Pons (tissue), 1 donor: ENCODE measurements at places on chromosomes 3 and 15.

DNA sequence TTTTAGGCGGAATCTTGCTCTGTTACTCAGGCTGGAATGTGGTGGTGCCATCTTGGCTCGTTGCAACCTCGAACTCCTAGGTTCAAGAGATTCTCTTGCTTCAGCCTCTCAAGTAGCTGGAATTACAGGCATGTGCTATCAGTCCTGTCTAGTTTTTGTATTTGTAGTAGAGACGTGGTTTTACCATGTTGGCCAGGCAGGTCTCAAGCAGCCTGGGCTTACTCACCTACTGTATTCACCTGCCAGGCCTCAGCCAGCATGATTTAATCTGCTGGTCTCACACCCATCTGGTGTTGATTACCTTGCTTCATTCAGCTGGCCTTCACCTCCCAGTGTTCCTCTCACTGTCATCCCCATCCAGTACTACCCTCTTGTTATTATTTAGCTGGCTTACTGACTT, 102.0 kb downstream of the IL12A start:
- DNase-seq = no peak

- DNase-seq = peak; percentile 24
Measured at GRCh38 chr3:155737844-155738460, 6.9 kb downstream of the PLCH1 start.

DNA sequence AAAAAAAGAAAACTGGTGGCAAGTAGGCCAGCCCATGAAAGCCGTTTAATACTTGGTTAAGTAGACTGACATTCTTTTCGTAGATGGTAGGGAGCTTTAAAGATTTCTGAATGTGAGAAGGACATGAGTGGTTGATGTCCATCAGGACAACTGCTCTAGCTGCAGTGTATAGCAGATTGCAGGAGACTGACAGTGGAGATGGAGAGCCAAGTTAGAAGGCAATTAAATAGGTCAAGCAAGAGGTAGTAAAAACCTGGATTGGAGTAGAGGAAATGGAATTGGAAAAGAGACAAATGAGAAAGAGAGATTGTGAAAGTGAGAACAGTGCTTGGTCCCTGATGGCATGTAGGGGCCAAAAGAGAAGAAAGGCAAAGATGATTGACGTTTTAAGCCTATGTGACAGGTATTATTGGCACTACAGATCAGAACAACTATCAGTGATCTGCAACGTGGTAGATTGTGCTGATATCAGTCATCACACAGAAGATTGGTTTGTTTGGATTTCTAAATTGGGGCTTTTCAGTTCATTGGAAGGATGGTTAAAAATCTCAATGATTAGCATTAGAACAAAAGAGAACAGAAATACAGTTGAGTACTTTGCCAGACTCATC, 74.0 kb downstream of the CNTN4 start:
- DNase-seq = no peak

- no peak for DNase-seq
Measured at GRCh38 chr3:55647063-55647462, 160.0 kb upstream of the WNT5A start.

DNA sequence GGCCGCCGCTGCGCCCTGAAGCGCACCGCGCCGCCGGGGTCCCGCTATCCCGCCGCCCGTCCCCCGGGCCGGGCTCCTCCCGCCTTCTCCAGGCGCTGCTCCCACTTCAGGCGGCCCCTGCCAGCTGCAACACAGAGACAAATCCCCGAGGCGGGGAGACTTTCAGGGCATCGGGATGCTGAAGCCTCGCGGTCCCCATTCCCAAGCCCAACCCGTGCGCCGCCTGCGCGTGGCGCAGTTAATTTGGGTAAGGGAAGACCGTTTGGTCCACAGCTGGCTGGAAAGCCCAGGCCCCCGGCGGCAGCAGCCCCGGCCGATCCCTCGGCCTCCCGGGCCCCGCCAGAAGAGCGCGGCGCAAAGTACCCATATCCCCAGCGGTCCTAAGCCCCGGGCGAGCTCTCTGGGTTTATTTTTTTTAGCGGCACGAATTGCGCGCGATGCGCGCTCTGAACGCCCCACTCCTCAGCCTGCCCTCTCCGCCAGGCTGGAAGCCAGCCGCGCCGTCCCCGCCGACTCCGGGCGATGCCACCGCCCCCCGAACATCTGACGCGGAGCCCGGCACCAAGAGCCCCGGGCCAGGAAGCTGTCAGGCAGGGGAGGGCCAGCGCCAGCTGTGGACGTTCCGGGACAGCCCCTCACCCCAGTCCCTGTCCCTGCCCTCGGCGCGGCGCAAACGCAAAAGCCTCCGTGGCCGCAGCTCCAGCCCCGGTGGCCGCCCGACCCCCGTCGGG, 517 bp downstream of the FBN1 start:
- DNase-seq = peak; percentile 69

DNA sequence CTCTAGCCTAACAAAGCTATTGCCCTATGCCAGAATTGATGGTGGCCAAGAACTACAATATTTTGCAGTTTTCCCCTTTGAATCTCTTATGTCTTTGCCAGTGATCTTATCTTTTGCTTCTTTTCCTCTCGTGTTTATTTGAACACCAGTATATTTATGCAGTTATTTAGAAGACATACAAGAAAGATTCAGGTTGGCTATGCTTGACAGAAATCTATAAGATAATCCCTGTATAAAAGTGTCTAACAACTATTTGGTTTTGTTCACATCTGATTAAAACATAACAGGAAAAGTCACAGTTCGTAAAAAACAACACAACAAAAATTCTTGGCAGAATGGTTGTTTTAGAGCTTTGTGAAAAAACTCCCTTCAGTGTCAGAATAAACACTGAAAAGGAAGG, 63.7 kb downstream of the SEMA6D start:
- no peak for DNase-seq

DNA sequence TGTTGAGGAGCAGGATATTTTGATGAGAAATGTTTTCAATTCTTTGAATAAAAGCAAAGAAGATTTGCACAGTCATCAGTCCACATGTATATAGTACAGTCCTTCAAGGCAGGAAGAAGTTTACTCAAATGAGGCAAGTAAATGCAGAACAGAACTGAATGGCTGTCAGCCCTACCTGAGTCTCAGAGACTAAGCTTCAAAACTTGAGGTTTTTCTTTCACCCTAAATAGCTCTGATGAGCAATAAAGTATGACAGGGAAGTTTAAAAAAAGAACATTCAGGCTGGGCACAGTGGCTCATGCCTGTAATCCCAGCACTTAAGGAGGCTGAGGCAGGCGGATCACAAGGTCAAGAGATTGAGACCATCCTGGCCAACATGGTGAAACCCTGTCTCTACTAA, 232.5 kb downstream of the SUCLG2 start:
- no peak for DNase-seq

GRCh38 chr3:190533511-190534281, 19.8 kb downstream of the IL1RAP start:
- peak; percentile 89 for DNase-seq

GRCh38 chr3:171049861-171050444, 23.4 kb upstream of the SLC2A2 start:
- DNase-seq = peak; percentile 76

DNA sequence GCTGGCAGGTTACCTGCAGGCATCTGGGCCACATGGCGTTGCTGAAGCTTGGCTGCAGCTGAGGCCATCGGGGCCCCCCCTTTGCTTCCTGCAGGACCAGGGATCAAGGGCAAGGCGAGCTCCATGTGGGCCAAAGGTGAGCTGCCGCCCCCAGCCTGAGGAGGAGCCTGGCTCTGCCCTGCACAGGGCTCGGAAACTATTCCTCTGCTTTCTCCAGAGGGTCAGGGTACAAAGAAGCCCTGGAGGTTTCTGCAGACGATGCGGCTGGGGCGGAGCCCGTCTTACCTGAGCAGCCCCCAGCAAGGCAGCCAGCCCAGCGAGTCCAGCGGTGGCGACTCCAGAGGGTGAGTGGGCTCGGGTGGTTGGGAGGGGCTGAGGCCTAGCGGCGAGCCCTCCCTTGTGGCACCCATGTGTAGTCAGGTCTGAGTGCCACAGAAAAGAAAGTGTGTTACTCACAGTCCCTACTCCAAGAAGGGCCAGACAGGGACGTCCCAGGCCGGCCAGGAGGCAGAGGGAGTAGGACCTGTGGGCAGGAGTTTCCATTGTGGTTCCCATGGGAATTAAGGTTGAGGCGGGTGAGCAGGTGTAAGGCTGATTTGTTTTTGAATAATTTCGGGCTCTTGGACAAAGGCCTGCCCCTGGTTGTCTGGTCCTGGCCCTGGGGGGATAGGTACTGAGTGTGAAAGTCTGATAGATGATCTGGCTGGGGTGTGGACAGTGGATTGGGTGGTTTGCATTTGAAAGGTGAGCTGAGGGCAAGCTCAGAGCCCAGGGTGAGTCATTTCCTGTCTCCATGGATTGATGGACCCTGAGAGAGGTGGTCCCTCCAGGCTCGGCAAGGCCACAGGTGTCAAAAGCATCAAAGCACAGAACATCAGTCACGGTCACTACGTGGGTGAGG, 25.4 kb downstream of the CFAP100 start:
- DNase-seq = no peak

GRCh38 chr3:133404920-133405319, 5.1 kb downstream of the BFSP2 start:
- peak; percentile 37 for DNase-seq

DNA sequence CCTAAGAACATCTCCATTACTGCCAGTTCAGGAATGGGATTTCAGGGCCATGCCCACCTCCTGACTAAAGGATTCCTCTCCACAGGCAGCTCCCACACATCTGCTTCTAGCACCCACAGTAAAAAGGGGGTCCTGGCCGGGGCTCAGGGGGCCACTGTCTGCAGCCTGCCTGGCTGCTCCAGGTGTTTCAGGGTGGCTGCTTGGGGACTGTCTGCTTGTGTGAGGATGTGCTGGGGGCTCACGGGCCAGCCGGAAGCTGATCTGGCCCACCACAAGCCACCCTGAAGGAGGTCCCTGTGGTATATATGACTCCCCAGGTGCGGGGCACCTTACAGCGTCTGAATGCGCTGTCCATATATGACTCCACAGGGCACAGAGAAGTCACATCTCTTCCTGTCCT, 135.4 kb downstream of the NSMCE3 start:
- no peak for DNase-seq

DNA sequence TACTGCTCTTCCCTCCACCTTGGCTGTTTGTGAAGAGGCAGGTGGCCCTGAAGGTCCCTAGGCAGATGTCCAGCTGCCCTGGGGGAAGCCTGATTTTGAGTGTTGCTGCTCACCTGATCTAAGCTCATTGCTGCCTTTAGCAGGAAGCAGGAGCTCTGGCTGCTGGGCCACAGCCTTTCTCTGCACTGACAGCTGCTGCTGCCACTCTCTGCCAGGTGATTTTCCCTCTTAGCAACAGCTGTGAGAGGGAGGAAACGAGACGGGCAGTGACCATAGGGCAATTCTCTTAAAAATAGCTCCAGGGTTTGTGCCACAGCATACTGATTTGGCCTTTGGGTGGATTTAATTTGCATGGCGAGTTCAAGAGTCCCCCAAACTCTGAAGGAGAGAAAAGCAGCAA, 415.8 kb upstream of the SEMA6D start:
- no peak for DNase-seq

DNA sequence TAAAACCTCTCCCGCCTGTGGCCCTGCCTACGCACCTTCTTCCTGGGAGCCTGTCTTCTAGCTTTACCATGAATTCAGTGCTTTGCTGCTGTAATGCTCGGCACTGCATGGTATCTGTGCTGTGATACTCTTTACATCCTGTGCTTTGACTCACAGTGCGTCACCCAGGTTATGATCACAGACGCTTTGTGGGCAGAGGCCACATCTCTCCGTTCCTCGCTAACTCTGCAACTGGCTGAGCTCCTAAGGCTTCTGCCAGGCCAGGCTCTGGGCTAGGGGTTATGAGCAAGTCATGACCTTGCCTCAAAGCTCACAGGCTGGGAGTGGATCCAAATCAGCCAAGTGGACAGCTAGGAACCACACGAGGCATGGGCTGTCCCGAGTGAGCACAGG, 23.2 kb downstream of the SPTBN5 start:
- no peak for DNase-seq

DNA sequence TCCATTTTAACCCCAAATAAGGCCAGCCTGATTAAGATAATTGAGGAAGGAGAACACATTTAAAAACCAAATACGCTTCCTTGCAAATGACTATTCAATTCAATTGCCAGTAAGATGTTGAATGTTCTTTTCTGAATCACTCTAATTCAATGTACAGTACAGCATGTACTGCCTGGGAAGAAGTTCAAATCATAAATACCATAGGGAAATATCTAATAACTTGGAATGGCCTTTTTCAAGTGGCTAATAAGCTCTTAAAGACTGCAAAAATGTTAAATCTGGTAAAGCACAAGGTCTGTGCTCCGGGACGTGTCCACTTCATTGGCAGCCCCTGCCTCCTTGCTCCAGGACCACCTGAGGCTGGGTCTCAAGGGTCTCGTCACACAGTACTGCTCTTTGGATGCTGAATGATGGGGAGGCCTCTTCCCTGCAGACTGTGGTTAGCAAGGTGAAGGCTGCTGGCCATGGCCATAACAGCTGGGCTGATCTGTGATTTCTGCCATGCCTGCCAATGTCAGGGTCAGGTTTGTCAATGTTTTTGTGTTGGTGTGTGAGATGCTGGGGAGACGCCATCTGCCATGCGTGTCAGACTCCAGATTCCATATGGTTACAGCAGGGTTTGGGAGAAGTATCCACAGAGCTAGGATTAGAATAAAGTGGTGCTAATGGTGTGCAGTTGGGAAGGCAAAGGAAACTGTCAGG, 300.5 kb downstream of the ADAMTS17 start:
- no peak for DNase-seq

DNA sequence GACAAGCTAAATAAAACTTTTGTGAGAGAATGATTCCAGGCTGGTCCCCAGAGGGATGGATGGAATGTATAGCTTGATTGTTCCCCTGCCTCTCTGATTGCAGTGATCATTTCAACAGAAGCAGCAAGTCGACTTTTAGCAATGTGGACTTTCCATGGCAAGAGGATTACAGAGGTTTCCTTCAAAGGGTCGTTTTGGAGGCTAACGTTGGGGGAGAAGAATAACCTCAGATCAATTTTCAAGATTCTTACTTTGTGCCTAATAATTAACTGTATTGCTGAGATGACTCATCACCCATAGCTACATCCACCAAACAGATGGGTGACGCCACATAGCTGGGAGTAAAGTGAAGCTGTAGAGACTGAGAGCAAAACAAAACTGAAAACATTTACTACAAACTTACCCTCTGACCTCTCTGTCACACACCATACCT, 79.9 kb downstream of the GTPBP8 start:
- DNase-seq = no peak

DNA sequence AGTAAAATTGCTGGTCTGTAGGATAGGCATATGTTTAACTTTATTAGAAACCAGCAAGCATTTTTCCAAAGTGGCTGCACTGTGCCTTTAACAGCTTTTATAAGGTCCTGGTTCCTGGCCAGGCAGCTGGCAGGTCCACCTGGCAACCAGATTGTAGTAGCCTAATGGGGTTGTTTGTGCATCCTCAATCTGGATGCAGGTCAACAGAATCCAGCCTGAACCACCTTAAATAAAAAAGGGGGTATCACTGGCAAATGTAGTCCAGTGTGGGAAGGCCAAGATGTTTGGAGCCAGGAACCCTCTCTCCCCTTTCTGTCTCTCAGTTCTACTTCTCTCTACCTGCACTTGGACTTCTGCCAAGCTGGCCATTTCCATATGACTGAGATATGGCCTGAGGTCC, 200.3 kb downstream of the ZNF621 start:
- no peak for DNase-seq

- DNase-seq = no peak
Measured at GRCh38 chr3:113158171-113158570, 53.2 kb upstream of the BOC start.
